ENCODE measurements at places on chromosomes 6 and 20.

GRCh38 chr6:35304299-35304698 is 6.7 kb downstream of the DEF6 start:
- DNase-seq, result no peak

GRCh38 chr6:11974089-11974488 is 38.0 kb upstream of the HIVEP1 start:
- no peak for DNase-seq

DNA sequence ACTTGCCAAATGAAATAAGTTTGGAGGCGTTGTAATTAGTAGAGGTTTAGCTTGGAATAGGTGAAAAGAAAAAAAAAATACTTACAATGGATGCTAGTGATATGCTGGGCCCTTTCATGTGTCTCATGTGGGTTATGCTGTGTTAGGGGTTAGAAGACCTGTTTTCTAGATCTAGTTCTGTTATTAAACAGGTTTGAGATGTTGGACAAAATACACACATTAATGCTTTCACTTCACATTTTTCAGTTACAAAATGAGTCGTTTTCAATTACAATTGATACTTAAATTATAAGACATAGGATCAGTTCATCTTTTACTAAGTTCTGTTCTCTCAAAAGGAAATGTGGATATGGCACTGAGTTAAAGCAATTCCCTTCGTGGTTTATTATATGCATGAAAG is 509.8 kb downstream of the EPM2A start:
- no peak for DNase-seq

GRCh38 chr20:31580706-31581105 is 24.4 kb upstream of the ID1 start:
- DNase-seq, result no peak

DNA sequence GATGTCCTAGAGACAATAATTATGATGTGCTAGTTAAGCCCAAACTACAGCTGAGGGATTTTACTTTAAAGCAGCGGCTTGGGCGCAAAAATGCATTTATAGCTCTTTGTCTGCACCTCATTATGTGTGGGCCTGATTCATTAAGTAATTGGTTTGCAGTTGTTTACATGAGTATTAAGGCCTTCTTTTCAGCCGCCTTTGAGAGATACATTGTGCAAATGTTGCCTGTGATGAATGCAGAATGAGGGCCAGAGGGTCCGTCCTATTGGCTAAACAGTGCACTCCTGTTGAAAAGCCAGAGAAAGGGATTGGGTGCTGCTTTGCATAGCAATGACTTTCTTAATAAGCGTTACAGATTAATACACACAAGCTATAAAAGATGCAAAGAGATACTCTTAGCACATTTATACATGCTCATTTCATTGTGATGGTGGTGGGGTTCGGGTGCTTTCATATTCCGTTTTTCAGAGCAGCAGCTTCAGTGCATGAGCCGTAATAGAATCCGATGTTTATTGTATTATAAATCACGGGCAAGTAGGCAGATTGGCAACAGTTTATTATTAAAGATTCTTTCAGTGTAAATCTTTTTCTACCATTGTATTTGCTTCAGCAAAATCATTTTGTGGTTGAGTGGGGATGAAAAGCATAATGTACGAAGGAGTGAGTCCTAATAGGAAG is 68.2 kb upstream of the XRN2 start:
- DNase-seq, result no peak

- no peak for DNase-seq
Observed at GRCh38 chr6:1729750-1730140, 120.0 kb downstream of the FOXC1 start.

DNA sequence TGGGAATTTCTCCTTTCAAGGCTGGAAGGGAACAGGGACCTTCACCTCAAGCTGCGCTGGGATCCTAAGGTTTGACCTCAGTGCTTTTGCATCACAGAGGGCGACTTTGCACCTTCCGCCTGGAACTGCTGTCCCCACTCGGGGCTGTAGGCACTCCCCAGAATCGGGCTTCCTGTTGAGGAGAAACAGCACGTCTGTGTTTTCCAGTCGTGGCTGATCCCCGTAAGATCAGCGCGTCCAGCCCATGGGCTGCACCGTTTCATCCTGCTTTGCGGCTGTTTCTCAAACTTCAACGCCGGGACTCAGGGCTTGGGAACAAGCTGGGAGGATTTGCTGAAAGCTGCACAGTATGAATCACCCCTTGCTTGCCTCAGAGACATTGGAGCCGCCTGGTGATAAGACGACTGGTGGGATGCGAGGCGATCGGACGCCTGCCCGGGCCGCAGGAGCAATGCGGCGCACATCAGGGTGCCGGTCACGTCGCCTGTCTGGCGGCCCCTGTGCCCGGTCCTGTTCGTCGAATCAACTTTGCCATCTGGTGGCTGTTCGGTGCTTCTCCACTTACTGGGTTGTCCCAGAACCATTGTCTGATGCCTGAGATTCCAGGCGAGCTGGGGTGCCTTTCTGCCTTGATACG is 53.6 kb upstream of the FRMD1 start:
- DNase-seq, result no peak

DNA sequence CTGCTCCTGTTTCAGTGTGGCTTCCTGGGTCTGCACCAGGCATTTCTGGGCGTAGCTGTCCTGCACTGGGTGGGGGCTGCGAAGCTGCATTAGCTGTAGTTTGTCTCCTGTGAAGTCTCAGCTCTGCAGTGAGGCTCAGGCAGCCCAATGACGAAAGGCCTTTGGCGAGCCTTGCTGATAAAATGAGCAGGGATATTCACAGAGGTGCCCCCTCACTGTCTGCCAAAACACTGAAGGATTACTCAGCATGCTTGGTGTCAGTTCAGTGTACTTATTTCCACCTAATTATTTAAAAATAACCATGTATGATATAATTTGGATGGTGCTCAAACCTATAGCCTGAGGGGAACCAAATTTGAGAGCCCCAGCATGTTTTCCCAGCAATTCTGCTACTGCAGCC is 73.5 kb downstream of the ECT2L start:
- no peak for DNase-seq

DNA sequence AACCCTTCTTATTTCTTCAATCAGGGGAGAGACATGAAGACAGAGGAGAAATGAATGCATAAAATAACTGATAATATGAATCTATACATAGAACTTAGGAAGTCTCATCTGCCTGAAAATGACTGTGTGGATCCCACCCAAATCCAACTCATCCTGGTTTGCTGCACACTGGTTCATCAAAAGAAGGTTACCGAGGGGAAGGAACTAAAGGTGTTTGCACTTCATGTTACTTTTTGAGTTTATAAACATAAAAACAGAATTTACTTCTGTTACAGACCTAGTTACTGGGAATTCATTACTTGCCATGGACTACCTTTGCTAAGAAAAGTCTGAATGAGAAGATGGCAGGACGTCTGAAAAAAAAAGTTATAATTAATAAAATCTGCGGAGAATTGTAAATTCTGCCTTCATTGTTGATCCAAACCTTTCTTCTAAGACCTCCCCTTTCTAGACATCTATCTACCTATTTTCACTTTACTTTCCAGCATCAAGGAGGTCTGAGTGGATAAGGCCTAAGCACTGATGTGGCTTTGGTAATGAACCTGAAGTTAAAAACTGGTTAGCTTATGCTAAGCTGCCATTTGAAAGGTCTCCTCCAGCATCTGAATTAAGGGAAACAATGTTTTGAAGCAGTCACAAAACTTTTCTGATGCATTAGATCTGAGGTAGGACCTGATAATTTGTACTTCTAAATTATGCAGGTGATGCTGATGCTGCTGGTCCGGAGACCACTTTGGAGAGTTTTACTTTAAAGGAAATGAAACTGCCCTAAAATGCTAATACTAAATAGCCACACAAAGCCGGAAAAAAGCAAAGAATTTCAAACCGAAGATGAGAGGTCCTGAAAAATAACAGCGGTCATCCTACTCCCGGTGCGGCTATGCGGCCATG is 84.0 kb downstream of the HFE start:
- no peak for DNase-seq

- no peak for DNase-seq
Observed at GRCh38 chr6:41659935-41660334, 21.7 kb downstream of the MDFI start.

DNA sequence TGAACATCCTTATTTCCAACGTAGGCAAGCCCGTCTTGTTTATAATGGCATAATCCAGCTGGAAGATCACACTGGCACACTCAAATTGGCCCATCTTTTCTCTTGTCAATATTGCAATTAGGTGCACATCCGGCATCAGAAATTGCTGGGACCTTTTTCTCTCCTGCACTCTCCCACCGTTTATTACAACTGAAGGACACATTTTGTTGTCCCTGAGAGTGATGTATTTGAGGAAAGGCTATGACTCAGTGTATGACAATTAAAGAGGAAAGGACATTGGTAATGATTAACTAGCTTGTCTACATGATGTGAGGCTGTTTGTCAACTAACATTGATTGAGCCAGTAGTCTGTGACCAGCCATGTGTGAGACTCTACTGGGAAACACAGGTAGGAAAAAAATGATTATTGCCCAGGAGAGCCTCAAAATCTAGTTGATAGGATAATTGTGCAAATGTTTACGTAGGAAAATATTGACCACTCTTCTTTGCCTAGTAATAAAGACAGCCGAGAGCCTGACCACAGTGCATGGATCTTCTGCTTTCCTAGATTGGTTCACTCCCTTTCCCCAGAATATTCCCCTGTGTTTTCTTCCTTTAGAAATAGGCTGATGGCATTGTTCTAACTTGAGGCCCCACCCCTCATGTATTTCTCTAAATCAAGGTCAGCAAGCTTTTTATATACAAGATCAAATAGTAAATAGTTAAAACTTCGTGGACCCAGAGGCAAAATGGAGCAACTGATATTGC is 230.0 kb upstream of the BTBD3 start:
- DNase-seq, result no peak

DNA sequence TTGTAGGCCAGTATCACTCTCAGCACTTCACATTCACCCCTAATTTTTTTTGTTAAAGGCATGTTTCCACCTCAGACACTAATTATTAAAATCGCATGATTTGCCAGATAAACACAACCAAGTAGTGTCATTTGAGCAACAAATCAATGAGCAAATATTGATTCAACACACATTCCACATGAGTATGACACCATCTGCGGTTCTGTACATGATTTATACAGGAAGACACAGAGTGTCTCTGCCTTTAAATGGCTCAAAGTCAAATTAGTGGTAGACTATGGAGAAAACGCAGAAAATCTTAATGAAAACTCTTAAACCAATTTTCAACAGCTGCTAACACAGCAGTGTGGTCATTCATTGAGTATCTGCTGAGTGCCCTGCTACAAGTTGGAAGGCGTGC is 300.2 kb downstream of the SOX4 start:
- DNase-seq, result no peak

GRCh38 chr6:13484138-13484708 is 3.2 kb downstream of the GFOD1 start:
- no peak for DNase-seq

GRCh38 chr6:8084586-8084985 is 17.8 kb downstream of the EEF1E1 start:
- DNase-seq, result no peak

DNA sequence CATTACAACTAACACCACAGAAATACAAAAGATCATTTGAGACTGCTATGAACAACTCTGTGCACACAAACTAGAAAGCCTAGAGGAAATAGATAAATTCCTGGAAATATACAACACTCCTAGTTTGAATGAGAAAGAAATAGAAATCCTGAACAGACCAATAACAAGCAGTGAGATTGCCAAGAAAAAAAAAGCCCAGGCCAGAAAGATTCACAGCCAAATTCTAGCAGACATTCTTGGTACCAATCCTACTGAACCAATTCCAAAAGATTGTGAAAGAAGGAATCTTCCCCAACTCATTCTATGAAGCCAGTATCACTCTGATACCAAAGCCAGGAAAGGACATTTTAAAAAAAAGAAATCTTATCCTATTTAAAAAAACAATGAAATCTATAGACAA is 7.0 kb upstream of the CDK19 start:
- no peak for DNase-seq

- DNase-seq, result no peak
Observed at GRCh38 chr6:152701081-152701862, 3.6 kb downstream of the MYCT1 start.

DNA sequence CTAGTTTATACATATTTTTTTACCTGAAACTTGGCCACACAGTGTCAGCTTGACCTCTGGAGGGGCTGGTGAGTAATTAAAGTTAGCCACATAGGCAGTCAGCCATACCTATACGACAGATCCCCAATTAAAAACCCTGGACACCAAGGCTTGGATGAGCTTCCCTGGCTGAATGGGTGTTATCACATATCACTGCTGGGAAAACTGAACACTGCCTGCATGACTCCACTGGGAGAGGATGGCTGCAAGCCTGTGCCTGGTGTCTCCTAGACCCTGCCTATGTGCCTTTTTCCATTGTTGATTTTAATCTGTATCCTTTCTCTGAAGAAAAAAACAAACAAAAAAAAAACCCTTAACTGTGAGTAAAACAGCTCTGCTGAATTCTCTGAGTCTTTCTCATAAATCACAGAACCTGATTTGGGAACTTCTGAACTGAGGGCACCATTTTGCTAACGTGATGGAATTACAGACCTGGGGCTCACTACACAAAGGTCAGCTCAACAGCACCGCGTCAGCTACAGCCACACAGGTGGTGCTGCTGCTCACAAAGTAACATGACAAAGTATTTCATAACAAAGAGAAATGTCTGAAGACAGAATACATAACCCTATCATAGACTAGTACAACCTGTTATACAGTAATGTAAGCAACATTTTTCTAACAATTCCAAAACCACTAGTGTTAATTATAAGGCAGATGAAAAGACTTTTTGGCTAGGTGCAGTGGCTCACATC is 97.0 kb downstream of the SLC23A2 start:
- no peak for DNase-seq

GRCh38 chr20:63826753-63827152 is 4.3 kb downstream of the ZBTB46 start:
- no peak for DNase-seq

- no peak for DNase-seq
Observed at GRCh38 chr20:38973107-38973506, 11.0 kb downstream of the DHX35 start.

DNA sequence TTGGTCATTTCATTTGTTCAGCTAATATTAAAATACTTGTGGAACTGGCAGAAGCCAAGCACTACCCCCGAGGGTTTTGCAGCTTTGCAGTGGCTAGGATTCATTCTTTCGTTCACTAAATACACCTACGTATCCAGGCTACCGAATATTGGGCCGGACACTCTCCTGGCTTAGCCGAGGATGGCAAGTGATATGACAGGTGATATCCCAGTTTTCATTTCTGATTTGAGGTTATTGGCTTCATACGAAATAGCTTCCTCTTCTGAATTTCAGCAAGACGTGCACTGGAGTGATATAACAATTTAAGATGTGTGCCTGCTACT is 536 bp upstream of the MTFR2 start:
- no peak for DNase-seq

DNA sequence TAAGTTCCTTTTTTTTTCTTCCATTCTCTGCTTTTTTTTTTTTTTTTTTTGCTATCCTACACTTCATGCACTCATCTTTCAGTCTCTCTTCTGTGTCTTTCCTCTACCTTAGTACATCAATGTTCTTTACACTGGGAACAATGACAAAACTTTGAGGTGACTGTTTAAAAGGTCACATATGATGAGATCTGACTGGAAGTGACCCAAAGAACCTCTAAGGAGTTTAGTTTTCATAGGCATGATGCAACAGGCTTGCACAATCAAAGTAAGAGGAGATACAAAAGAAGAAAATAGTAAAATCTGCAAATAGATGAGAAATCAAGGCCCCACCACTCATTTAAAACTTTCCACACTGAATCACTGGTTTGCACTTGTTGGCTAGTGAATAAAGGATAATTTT is 840.8 kb downstream of the TBC1D32 start:
- no peak for DNase-seq

Measured in stimulated activated CD8-positive, alpha-beta memory T cell treated with anti-CD3 and anti-CD28 coated beads, Interleukin-7, amount 100 ng/mL, for 1 hour (primary cell).